ENCODE measurements at places on chromosomes 16 and 17.
A peak's percentile ranks its signal among the peaks of the same experiment; 100 is the strongest.

GRCh38 chr16:87410530-87410929 is 18.4 kb downstream of the MAP1LC3B start:
- DNase-seq, result no peak

GRCh38 chr16:50664270-50664669 is 16.8 kb downstream of the SNX20 start:
- DNase-seq, result no peak

DNA sequence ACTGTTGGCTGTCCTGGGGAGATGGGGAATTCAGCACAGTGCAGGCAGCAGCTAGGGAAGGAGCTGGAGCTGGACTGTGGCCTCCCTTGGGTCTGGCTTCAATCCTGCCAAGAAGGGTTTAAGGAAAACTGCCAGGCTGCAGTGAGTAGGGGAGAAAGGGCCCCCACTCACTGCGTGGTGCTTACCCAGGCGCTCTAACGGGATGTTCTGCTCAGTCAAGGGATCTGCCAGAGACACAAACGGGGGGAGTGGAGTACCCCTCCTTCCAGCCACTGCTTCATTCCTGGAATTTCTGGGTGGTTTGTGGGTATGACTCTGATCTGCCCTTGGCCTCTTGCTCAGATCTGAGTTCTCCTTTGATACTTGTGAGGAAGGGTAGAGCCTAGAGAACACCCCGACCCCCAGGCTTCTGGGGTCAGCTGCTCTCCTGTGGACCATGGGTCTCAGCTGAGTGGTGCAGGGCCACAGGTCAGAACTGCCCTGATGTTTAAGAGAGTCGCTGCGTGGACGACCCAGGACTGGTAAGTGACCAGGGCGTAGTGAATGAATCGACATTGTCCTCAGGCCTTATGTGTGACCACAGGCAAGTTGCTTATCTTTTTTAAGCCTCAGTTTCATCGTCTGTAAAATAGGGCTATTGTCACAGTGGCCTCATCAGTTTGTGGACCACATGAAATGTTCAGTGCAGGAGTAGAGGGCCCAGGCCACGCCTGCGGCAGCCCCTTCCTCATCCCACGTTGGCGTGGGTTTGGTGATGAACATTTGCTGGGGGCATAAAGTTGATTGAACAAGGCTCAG is 9.6 kb downstream of the CRISPLD2 start:
- no peak for DNase-seq

DNA sequence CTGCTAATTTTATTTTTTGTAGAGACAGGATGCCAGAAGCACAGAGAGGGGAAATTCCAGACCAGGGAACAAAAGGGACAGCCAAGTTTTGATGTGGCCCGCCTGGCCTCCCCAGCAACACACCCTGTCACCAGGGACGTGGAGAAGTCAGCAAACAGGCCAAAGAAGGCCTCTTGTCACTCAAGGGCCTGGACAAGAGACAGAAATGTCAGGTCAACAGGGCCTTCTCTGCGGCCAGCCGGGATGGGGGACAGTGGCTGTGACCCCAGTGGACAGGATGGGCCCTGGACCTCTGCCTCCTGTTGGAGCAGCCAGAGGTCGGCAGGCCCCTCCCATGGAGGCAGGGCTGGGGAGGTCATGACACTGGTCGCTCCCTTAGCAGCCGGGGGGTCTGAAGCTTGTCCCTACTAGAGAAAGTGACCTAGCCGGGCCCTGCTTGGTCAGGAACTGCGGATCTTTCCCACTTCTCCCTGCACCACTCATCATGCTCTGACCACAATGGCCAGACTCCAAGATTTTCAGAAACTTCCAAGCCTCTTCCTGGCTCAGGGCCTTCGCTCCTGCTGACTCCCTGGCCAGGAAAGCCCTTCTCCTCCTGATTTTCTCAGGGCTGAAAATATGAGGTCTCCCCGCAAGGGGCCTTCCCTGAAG is 9.2 kb upstream of the TVP23A start:
- DNase-seq, result no peak

GRCh38 chr16:15671530-15672117 is 21.6 kb downstream of the NDE1 start:
- no peak for DNase-seq

DNA sequence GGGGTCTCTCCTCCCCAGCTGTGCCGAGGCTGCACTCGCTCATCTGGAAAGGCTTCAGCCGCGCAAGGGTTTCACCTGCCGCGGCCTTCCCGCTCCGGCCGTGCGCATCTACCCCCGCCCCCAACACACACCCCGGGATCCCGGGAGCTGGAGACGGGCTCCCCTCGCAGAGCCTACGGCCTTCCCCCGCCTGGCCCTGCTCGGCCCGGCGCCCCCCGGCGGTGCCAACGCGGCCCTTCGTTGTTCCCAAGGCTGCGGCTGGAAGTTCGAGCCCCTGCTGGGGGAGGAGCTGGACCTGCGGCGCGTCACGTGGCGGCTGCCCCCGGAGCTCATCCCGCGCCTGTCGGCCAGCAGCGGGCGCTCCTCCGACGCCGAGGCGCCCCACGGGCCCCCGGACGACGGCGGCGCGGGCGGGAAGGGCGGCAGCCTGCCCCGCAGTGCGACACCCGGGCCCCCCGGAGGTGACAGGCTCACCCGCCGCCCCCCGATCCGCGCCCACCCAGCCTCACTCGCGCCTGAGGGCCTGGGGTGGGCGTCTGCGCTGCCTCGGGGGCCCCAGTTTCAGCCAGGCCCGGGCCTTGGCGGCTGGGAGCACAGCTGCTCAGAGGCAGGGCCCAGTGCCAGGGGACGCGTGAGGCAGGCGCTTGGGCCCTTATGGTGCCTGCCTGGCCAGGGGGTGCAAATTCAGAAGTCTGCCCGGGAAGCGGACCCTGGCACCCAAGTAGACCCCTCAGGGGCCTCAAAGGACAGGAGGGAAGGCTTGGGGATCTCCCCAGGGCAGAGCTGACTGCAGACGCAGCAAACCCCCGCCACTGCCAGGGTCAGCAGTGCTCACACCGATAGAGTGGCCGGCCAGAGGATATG is 11.2 kb downstream of the GALK1 start:
- peak; percentile 79 for DNase-seq

GRCh38 chr17:42937712-42938596 is 26.3 kb downstream of the AARSD1 start:
- peak; percentile 43 for DNase-seq

- DNase-seq, result peak; percentile 35
These were observed 11.1 kb upstream of the ATP2C2 start for GRCh38 chr16:84357191-84357651.

- no peak for DNase-seq
These were observed 13.3 kb upstream of the GJD3 start for GRCh38 chr17:40377832-40378231.

DNA sequence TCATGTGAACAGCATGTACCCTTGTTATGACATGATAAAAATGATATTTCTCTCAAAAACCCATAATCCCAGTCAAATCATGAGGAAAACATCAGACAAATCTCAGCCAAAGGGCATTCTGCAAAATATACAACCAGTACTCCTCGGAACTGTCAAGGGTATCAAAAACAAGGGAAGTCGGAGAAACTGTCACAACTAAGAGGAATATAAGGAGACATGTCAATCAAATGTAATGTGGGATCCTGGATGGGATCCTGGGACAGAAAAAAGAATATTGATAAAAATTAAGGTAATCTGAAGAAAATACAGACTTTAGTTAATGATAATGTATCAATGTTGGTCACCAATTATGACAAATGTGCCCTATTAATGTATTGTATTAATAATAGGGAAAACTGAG is 15.6 kb upstream of the CDYL2 start:
- DNase-seq, result no peak

- DNase-seq, result no peak
These were observed 13.6 kb downstream of the SMTNL2 start for GRCh38 chr17:4597975-4598374.

- no peak for DNase-seq
These were observed 59.3 kb downstream of the KLHDC4 start for GRCh38 chr16:87706278-87707000.

DNA sequence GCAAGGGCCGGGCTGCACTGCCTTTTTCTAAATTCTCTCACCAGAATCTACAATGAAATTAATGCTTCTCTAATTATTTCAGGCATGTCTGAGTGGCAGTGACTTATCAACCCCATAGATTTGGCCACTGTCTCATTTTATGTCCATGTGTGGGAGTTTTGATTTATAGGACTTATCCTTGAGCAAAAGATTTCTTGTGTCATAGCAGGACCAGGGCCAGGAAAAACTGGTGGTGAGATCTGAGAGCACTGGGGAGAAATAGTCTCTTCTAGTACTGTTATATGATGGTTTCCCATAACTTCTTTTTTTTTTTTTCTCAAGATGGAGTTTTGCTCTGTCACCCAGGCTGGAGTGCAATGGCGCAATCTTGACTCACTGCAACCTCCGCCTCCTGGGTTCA is 1.5 kb upstream of the KRT23 start:
- no peak for DNase-seq

DNA sequence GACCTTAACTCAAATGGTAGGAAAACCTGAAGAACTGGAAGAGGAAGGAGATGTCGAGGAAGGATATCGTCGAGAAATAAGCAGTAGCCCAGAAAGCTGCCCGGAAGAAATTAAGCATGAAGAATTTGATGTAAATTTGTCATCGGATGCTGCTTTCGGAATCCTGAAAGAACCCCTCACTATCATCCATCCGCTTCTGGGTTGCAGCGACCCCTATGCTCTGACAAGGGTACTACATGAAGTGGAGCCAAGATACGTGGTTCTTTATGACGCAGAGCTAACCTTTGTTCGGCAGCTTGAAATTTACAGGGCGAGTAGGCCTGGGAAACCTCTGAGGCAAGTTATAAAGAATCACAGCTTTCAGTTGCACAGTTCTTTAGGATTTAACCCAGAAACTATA is 15.5 kb downstream of the ERCC4 start:
- DNase-seq, result no peak

DNA sequence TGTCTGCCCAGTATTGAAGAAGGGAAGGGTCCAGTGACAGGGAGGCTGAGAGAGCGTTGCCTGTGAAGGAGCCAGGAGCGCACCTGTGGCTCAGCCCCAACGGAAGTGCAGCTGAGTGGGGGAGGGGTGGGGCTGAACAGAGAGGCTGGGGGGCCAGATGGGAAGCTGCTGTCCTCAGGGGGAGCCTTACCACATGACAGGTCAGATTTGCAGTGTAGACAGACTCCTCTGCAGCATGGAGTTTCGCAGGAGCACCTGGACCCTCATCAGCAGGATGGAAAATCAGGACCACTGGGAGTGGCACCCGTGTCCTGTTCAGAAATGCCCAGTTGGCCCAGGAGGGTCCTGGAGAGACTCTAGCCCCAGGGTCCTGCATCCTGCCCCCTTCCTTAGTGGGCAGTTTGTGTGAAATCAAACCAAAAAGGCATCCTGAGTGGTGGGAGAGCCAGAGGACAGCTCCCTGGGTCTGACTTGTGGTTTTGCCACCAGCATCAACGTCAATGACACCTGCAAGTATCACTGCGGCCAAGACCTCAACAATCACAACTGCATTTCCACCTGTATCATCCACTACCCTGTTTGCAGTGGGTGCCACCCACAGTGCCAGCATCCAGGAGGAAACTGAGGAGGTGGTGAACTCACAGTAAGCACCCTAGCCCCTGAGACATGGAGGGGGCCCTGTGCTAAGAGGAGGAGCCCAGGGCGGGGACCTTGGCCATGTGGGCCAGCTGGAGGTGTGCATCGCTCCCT is 7.8 kb downstream of the CD300A start:
- no peak for DNase-seq

- DNase-seq, result no peak
These were observed 265.9 kb downstream of the SOX9 start for GRCh38 chr17:72386619-72387237.

DNA sequence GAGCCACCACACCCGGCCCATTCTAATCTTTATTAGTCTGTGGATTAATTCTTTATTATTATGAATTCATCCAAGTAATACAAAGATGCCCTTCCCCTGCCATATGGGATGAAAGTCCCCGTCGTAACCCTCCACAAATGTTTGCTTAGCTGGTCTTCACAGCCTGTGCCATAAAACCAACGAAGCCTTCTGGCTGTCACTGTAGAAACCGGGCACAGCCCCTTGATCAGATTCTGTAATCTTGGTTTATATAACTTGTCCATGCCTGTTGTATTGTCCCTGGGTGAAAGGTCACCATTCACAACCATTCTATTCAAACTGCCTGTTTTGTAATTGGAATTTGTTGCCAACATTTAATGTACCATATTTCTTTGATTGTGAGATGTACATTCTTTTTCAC is 66.5 kb downstream of the ATP2C2 start:
- no peak for DNase-seq

DNA sequence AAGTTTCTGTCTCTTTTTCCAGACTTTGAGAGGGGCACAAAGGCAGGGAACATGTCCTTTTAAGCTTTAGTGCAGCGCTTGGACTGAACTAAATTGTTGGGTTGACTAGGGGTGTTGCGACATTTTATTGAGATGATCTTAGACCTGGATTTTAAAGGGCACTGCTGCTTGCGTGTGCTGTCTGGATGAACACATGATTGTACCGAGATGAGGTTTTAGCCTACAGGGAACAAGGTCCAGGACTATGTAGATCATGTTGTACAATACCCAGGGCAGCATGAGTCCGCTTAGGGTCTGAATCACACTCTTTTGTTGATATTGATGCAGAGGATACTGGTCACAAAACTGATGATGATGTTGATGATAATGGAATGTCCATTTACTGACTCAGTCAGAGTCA is 5.2 kb upstream of the RGS9 start:
- DNase-seq, result no peak

- DNase-seq, result no peak
These were observed 12.5 kb upstream of the C16orf95 start for GRCh38 chr16:87329436-87330256.

GRCh38 chr16:424033-424622 is 1.3 kb upstream of the RAB11FIP3 start:
- no peak for DNase-seq

DNA sequence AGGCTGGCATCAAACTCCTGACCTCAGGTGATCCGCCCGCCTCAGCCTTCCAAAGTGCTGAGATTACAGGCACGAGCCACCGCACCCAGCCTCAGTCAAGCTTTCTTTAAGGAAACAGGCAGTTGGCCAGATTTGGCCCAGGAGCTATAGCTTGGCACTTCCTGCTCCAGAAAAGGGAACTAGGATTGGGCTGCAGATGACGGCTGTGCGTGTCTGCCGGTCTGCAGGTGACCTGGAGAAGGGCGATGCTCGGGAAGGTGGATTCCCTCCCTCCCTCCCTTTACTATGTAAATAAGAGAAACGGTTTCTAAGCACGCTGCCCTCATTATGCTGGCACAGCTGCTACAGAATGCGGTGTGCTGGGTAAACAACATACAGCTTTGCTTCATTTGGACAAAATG is 215.9 kb downstream of the RPTOR start:
- no peak for DNase-seq

DNA sequence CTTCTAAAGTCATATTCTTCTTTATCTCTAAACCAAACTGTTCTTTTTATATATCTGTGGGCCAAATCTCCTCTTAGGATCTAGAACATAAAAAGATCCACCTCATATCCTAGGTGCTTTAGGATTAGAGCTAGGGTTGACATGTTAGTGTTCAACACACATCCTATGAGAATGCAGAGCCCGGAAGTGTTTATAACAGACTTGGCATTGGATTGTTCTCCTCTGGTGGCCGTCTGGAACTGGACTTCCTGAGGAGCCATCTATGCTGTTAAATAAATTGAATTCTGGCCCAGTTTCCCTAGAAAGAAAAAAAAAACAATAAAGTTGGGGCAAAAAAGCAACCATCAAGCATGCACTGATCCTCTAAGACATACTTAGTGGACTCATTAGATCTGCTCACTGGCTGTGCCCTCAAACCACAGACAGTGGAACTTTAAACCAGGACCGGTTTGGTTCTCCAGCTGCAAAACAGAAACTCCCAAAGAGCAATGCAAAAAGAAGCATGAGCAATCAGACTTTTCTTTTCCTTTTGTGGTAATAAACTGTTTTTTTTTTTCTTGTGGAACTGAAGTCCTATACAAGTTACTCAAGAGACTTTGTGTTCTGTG is 182.5 kb downstream of the ZNF18 start:
- DNase-seq, result no peak

All from stimulated activated naive CD8-positive, alpha-beta T cell treated with anti-CD3 and anti-CD28 coated beads, Interleukin-15, amount 100 ng/mL, for 72 hours (primary cell).